ENCODE measurements at places on chromosomes 5 and 9. TPM values are rescaled to one million over a fixed set of nuclear protein-coding genes. Genes with fewer than 3 reads are reported as not detected.

DNA sequence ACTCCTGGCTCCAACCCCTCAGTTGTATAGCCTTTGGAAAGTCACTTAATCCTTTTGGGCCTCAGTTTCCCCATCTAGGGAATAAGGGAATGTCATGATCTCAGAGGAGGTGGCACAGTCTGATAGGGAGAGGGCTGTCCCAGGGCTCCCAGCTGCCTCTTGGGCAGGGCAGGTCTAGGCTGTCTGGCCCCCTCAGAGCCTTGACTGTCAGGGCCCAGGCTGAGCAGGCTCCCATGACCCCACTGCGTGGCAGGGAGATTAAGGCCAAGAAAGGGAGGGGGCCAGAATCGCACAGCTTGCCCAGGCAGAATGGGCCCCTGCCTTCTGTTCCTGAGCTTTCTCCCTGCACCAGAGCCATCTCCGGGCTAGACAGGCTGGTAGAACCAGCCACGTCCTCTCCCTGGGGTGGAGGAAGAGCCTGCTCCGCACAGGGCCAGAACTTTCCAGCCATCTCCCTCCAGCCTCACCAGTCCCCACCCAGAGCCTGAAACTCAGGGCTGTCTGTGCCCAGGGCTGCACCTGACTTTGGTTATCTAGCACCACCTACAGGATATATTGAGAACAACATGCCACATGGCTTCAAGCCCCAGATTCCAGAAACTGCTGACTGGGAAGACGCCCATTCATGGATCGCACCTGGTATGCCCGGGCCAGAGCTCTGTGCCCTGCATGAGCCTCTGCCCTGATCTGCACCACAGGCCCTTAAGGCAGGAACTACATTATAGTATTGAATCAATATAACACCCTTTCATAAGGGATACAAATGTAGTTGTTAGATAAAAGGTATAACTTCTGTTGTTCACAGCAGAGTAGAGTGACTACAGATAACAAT, 32.1 kb downstream of the NAIF1 start:
- peak; percentile 85 for DNase-seq

DNA sequence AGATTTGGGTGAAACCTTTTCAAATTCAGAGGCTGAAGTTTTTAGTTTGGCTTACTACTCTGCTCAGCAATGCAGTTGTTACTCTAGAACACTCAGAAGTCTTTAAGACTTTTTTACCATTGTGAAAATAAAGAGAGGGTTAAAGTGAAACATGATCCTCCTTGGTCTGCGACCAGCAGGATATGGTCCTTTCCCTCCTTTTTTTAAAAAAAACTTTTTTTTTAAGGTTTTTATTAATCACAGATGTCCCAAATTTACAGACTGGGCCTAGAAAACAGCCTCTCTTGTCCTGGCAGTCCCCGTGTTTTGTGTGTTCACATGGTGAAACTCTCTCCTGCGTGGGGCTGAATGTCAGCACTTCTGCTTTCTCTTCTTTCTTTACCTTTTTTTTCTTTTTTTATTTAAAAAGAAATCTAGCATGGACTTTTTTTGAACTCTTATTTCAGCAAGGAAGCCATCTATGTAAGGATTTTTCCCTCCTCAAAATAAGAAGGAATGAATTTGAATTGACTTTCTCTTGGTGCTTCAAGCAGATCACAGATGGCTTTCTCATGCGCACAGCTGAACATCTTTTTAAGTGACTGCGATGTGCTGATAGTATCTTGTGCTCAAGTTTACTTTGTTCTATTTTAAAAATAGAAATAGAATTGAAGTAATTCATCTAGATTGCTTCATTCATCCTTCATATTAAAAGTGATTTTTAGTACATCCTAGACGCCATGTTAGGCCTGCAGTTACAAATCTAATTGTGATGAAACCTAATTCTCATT, 128.7 kb upstream of the OTULINL start:
- no peak for DNase-seq

DNA sequence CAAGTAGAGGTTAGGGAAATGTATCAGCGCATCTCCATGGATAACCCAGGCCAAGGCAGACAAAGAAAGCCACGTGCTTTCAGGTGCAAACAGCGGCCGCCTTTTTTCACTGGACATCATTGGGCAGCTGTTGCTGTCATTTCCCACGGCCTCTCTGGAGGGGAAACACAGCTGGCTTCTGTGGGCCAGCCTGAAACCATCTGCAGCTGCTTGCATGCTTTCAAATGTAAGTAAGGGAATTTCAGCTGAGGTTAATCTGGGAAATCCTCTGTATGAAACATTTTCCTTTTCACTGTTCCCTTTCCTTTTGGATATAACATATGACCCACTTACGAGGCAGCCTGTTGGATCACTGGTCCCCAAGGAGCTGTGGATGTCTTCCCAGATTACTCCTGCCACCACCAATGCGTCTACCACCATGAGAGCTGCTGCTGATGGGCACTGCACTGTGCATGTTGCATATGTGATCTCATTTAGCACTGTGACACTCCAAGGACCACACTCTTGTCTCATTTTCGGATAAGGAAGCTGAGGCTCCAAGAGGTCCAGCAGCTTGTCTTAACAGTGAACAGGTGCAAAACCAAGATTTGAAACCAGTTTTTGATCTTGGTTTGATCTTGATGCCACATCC, 106.3 kb downstream of the C9orf152 start:
- no peak for DNase-seq

- DNase-seq = peak; percentile 60
Measured at GRCh38 chr9:107397076-107398044, 92.2 kb downstream of the KLF4 start.

DNA sequence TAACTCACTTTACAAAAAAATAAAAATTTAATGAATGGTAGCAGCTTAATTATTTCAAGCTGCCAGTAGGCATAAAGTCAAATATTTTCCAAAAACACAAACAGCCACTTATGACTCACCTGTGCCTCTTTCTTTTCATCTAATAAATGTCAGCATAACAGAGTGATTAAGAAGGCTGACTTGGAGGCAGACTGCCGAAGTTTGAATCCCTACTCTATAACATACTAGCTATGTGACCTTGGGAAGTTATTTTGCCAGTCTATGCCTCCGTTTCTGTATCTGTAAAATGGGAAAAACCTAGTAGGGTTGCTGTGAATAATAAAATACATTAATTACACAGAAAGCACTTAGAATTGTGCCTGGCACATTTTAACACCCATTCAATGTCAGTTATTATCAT, 33.8 kb downstream of the FANCC start:
- peak; percentile 63 for DNase-seq

GRCh38 chr5:176181271-176181855, 56.9 kb upstream of the SIMC1 start:
- no peak for DNase-seq

DNA sequence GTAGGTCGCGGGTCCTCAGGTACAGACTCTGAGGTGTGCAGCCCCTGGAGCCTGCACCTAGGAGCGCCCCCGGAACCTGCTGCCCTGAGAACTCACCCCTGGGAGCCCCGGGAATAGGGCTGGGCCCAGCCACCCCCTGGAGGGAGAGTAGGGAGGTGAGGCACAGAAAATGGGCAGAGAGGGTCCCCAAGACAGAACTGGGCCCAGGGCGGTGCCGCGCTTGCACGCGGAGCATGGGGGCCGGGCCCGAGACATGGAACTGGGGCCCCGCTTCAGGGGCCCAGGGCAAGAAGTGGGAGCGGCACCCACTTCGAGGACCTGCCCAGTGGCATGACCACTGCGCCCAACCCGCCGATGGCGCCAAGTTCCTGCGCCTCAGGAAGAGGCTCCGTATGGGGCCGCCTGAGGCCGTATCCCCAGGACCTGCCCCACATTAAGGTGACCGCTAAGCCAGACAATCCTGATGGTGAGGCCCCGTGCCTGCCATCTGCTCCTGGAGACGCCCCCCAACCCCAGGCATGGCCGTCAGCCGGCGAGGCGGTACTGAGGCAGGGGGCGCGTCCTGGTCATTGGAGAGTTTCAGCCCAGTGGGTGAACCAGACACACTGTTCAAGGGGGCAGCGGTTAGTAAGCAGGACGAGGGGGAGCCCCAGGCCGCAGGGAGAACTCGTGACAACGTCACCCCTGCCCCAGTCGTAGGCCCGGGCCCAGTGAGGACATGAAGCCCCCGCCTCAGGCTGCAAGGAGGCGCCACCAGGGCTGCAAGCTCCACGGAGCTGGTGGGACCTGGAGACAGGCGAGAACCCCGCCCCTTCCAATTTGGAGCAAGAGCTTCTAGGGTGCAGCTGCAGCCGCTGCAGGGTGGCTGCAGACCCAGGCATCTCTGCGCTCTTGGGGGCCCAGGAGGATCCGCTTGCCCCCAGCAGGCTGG, 89.5 kb upstream of the PUM3 start:
- DNase-seq = no peak

GRCh38 chr5:74356009-74356695, 284.4 kb downstream of the ENC1 start:
- no peak for DNase-seq

DNA sequence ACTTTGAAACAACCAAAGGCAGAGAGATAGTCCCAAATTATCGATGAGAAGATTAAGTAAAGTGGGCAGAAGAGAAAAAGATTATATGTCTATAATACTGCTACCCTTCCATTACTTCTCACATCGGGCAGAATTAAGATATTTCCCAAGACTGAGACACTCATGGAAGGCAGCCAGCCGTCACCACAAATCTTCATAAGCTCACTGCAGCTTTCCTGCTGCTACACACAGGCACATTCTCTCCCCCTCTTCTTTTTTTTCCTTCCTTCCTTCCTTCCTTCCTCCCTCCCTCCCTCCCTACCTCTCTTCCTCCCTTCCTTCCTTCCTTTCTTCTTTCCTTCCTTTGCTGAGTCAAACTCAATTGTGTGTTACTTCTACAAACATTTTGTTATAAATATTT, 58.7 kb upstream of the SPATA31C2 start:
- peak; percentile 84 for DNase-seq

GRCh38 chr5:22319798-22320197, 533.3 kb downstream of the CDH12 start:
- no peak for DNase-seq

DNA sequence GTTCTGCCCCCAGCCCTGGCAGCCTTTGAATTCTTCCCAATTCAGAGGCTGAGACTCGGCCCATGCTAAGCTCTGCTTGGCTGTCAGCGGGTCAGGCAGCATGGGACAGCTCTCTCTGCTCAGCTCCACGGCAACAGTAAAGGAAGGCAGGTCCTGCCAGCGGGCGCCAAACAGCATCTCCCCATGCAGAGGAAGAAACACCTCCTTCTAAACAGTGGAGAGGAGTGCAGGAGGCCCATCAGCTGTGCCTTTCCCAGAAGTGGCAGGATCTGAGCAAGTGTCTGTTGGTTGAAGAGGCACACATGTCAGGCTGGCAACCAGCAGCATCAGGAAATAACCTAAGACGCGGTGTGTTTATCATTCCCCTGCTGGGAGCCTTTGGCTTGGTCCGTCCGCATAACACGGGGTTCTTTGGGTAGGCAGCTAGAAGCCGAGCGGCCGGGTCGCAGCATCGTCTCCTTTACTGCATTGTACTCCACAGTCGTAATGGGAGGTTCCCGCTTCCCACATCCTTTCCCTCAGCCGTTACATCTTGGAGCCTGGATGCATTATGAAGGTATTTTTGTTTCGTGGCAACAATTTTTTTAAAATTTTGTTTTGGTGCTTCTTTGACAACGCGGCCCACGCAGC, 42.7 kb upstream of the NCS1 start:
- DNase-seq = no peak

GRCh38 chr5:37494756-37495155, 115.6 kb downstream of the WDR70 start:
- DNase-seq = peak; percentile 89

DNA sequence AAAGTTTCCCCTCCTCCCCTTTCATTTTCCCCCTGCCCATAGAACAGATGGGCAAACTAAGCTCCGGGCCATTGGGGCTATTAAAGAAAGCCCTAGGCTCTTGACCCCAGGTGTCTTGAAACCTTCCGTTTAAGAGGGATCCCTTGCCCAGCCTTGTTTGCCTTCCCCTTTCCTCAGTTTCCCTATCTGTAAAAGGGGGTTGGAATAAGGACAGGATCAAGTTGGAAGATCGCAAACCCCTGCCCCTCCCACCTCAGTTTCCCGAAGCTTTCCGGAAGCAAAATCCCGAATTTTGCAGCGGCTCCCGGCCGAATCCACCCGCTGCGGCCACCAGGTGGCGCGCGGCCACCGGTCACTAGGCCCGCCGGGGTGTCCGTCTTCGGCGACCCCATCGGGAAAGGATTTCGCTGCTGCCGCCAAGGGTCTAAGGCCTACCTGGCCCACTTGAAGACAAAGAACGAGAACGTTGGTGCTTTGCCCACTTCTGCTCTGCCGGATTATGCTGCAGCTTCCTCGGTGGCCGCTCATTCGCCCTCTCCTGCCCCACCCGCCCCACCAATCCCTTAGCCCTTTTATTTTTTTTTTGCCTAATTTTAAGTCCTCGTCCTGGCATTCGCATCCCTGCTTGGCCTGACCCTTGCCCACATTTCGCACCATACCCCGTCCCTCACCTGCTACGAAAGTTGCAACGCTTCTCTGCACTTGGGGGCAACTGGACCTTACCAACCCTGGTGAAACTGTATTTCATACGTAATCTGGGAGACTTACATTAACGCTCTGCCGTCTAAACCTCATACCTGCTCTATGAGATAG, 962 bp upstream of the NR6A1 start:
- peak; percentile 80 for DNase-seq

DNA sequence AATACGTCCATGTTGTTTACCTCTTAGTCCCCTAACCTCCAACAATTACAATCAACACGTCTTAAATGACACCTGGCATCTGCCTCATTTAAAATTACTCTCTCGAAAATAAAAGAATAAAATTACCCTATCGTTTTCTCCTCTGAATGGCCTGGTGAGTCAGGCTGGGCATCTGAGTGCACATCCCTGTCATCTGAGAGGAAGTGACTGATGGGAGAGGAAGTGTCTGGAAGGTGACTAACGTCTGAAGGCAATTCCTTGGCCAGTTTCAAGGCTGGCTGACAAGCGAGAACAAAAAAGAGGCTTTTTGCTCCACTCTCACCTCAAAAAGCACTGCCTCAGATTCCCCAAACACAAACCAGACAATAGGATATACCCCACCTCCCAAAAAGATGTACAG, 57.7 kb downstream of the MAPKAP1 start:
- DNase-seq = peak; percentile 96

GRCh38 chr5:1727571-1727970, 72.1 kb downstream of the MRPL36 start:
- no peak for DNase-seq

GRCh38 chr5:158516521-158516920, 583.2 kb downstream of the EBF1 start:
- no peak for DNase-seq

- peak; percentile 42 for DNase-seq
Measured at GRCh38 chr5:41747301-41747700, 122.9 kb downstream of the OXCT1 start.

Gene ROPN1L
- 3.0 TPM for total RNA-seq

Gene ADAMTS12
- 16.7 TPM for total RNA-seq

Gene UNC13B
- total RNA-seq = 18.5 TPM

Gene GHR
- total RNA-seq = 0.57 TPM

Gene SHOC1
- total RNA-seq = 0.02 TPM

Gene ZFP2
- not detected for total RNA-seq

Gene TGFBI
- total RNA-seq = 744 TPM

Gene LHX3
- total RNA-seq = not detected

All from M059J (cell line).